SIG-M5 (cell line): ENCODE measurements at places on chromosomes 2 and 18.

DNA sequence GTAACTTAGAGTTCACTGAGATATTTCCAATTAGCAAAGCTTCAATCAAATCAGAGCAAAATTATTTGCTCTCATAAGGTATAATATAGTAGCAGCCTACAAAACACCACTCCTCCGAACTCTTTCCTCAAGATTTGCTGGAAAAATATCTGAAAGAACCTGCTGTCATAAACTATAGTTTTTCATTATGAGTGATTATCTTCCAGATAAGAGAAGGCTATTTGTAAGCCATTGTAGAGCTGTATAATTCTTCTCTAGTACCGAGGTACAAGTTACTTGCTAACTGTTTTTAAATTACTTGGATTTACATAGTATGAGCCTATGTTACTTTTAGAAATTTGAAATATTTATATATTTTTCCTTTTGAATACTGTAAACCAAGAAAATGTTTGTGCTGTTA, 2.1 kb downstream of the NDC80 start:
- no peak for DNase-seq

GRCh38 chr2:130824492-130825061, 12.1 kb upstream of the ARHGEF4 start:
- DNase-seq: no peak

DNA sequence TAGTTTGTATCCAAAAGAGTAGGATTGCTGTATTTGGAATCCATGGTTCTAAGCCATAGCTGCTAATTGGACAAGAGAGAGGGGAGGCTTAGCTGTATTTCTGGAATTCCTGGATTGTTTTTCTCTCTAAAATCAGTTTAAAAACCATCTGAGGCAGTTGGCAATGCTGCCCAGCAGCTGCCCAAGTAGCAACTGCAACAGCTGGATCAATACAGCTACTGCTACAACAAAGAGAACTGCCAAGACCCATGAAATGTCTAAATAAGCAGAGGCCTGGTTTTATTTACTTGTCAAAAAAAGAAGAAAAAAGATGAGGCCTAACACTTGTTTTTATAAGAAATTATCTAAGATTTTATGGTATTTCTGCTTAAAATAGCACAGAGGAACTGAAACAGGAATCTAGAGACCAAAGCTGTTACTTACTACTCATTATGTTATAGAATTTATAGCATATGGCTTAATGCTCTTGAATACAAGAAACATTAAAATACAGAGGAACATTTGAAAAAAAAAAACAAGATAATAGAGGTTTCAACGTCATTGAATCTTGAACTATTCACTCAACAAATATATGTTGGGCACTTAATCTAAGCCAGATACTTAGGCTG, 39.1 kb downstream of the TMEFF2 start:
- no peak for DNase-seq

- DNase-seq: no peak
These were observed 94.8 kb downstream of the NDUFA10 start for GRCh38 chr2:239930378-239930777.

DNA sequence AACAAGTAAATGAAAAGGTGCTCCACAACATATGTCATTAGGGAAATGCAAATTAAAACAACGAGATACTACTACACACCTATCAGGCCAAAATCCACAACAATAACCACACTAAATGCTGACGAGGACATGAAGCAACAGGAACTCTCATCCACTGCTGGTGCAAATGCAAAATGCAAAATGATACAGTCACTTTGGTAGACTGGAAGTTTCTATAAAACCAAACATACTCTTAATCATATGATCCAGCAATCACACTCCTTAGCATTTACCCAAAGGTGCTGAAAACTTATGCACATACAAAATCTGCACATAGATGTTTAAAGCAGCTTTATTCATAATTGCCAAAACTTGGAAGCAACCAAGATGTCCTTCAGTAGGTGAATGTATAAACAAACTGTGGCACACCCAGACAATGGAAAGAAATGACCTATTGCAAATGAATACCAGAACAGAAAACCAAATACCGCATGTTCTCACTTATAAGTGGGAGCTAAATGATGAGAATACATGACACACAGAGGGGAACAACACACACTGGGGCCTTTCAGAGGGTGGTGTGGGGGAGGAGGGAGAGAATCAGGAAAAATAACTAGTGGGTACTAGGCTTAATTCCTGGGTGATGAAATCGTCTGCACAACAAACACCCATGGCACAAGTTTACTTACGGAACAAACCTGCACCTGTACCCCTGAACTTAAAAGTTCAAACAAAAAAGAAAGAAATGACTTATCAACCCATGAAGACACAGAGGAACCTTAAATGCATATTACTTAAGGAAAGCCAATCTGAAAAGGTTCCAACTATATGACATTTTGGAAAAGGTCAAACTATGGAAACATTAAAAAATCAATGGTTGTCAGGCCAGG, 80.4 kb downstream of the ASXL2 start:
- DNase-seq: no peak

DNA sequence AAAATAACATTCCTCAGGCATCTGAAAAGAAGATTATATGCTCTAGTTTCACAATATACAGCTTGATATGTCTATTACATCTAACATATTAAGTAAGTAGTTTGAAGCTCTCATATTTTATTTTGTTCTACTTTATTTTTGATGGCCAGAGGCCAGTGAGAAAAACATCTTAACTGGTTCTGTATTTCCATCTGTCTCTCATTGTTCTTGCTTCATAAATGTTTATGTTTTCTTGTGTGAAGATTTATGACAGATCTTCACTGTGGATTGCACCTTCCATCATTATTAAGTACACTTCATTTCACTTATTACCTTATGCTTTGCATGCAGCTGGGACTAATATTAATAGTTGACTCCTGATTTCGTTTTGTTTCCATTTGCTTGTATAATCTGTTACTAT, 511.2 kb downstream of the TSN start:
- no peak for DNase-seq

GRCh38 chr2:234694244-234695013, 197.5 kb upstream of the ARL4C start:
- no peak for DNase-seq

- no peak for DNase-seq
These were observed 50.0 kb downstream of the SFXN5 start for GRCh38 chr2:73021371-73022010.

- DNase-seq: no peak
These were observed 11.3 kb downstream of the TMEM247 start for GRCh38 chr2:46490521-46491141.

DNA sequence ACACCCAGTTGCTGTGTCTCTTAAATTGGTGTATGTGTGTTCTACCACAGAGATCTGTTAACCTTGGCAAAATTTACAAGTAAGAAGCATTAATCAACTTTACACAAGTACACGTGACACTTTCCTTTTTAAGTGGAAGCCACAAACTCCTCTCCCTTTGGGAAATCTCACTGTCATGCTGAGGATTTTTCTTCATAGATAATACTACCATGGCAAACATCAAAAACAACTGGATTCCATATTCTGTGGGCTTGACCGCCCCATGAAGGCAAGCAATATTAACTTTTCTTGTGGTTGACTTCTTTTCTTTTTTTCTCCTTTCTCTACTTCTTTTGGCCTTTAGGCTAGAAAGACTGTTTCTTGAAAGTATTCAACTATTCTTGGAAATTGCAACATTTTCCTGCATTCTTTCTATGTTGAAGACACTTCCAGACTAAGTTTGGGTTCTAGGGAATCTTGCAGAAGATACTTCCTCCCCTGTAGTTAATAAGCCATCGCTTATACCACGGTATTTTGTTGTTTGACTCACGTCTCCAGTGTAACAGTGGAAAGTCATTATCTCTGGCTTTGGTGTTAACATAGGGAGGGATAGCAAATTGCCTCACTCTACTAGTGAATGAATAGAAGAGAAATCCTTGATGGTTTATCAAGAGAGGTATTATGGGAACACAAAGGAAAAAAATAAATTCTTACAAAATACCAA, 79.5 kb downstream of the SLC8A1 start:
- DNase-seq: no peak

DNA sequence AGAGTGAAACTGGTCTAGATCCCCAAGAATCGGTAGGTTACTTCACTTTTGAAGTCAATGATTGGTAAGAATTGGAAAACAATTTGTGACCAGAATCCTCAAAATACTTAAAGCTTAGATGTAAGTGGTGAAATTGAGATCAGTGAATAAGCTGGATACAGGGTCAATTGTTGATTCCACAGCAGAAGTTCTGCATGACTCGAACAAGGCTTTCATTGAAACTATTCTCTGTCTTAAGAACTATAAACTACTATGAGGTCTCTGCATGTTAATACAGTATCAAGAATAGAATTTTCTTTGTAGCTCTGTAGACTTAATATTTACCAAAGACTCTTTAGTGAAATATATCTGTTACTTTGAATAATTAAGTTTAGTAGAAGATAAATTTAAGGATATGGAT, 324.2 kb upstream of the FIGN start:
- DNase-seq: no peak

DNA sequence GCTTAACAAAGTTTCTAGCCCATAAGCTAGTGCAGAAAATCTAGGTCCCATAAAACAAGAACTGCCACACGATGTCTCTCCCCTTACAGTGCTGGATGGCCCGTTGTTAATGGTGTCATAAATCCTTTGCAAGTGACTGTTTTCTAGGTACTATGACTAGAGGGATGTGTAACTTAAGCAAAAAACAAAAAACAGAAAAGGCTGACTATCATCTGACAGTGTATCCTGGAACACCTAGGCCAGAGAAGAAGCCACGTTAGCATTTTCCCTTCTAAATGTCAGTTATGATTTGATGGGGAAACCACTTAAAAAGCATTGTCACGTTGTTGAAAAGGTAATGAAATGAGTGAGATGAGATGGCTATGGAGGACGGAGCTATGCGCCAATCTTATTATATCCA, 2.4 kb downstream of the CASP8 start:
- no peak for DNase-seq

GRCh38 chr18:27996801-27997272, 180.1 kb downstream of the CDH2 start:
- DNase-seq: no peak

DNA sequence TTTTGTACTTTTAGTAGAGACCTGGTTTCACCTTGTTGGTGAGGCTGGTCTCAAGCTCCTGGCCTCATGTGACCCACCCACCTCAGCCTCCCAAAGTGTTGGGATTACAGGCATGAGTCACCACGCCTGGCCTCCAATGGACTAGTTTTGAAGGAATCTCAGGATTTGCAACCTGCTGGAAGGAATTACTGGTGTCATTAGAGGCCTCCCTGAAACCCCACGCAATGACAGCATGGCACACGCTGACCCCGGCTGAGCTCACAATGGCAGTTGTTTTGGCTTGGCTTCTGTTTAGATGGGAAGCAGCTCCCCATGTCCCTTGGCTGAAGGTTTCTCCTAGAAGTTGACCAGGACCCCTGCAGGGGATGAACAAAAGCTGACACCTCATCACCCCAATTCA, 23.1 kb upstream of the COPS8 start:
- no peak for DNase-seq

DNA sequence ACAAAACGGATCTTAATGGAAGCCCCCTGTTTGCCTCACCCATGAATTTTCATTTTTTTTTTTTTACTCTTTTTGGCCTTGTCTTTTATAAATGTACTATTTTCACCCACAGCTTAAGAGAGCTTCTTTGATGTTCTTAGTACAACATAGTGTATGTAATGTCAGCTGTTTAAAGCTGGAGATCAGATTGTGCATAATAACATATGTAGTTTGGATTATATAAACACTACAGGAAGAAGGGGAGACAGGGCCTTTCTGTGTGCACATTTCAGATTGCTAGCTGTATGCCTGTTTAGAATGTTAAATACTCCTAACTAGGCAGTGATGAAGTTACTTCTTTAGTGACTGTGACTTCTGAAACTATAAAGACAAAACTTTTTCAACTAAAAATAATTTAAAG, 2.1 kb upstream of the TANC1 start:
- no peak for DNase-seq

DNA sequence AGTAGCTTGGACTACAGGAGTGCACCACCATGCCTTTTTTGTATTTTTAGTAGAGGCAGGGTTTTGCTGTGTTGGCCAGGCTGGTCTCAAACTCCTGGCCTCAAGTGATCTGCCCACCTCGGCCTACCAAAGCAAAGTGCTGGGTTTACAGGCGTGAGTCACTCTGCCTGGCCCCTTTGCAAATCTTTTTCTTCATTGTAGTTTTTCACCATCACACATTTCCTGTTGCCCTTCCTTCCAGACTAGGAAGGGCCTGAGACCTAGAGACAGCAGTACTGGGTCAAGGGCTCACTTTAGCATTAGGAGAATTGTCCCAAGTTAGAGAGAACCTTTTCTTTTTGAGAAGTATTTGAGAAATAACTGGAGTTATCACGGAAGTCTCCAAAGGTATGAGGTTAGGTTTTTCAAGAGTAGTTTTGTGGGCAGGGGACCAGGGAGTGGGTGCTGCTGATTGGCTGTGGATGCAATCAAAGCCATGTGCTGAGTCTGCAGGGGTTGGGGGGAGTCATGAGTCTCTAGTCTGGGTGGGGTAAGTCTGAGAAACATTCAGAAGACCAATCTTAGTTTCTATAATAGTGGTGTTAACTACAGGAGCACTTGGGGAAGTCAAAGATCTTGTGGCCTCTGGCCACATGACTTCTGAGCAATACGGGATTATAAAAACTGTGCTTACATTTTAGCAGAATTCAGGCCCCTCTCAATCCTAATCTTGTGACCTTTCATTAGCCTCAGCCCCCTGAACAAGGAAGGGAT, 23.7 kb downstream of the B3GNT2 start:
- no peak for DNase-seq

DNA sequence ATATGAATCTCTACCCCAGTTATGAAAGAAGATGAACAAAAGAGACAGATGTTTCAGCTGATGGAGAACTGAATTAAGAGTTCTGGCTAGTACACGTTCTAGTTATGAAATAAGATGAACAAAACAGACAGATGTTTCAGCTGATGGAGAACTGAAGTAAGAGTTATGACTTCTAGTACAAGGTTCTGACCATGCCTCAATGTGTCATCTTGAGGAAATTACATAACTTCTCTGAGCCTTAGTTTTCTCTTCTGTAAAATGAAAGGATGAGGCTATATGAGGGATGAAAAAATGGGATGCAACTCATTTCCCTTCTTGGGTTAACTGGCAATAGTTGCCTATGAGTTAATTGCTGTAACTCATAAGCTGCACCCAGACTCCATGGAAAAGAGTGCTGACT, 92.9 kb upstream of the WDR75 start:
- DNase-seq: no peak

- no peak for DNase-seq
These were observed 523.0 kb downstream of the ERBB4 start for GRCh38 chr2:212015588-212015987.

DNA sequence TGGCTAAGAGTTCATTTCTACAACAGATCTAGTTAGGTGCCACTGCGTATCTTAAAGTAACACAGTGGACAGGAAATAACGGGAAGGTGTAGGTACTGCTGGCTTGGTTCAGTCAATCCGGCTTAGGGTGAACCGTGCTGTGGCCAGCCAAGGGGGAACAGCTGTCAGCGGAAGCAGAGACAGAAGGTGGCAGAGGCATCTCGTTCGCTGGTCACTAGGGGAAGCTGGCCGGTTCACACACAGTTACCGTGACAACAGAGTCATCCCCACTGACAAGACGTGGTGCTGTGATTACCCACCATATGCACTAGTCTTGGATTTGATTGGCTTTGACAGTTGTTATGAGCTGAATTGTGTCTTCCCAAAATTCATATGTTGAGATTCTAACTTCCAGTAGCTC, 58.8 kb upstream of the HDAC4 start:
- DNase-seq: no peak
